ENCODE measurements at places on chromosomes 13 and 19.

- no peak for DNase-seq
Measured at GRCh38 chr19:9847087-9847671, 12.1 kb downstream of the PIN1 start.

- no peak for DNase-seq
Measured at GRCh38 chr13:74092711-74093110, 41.5 kb downstream of the KLF12 start.

GRCh38 chr13:40813667-40814454, 24.4 kb downstream of the SLC25A15 start:
- DNase-seq = no peak

DNA sequence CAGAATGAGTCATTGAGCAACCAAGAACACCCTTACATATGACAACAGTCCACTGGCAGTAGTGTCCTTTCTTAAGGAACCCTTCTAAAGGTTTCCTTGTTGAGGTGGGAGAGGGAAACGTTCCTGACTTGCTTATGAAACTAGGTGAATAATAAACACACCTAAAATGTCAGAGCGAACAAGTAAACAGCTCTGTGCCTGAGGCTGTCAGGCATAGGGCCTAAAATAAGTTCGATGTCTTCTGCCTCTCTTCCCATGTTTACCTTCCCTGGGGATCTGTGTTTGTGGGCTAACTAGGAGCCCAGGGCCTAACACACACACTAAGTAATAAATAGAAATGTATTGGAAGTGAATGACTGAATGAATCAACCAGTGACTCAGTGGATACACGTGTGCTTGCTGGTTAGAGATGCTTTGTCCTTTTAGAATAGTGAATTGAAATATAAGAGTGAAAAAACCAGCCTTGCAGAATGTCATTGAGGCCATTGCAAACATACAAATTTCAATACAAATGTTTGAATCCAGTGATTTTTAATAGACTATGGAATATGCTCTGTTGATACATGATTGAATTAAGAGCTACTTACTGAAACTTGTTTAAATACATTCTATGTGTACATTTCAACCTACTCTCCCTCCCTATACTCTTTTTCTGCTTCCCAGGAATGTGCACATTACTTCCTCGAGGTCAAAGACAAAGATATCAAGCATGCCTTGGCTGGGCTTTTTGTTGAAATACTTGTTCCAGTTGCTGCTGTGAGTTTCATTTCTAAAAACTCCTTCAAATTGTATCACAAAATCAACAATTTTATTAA, 102.9 kb downstream of the FRY start:
- DNase-seq = no peak

DNA sequence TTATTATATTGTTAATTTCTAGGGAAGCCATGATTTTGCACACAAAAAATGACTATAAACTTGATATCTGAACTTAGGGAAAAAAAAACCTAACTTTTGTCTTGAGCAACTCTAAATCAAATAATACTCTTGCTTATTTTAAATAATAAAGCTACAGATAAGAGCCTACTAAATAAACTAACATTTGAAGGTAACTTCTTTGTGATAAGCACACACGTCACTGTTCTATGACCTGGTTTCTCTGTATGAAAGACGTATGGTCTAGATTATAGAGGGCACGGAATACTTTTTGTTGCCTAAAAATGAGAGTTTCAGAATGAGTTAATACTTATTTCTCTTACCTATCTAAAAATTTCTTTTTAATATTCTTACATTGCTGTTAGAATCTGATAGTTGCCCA, 603.2 kb downstream of the DCT start:
- no peak for DNase-seq

GRCh38 chr13:39566216-39566869, 36.6 kb downstream of the LHFPL6 start:
- DNase-seq = no peak

DNA sequence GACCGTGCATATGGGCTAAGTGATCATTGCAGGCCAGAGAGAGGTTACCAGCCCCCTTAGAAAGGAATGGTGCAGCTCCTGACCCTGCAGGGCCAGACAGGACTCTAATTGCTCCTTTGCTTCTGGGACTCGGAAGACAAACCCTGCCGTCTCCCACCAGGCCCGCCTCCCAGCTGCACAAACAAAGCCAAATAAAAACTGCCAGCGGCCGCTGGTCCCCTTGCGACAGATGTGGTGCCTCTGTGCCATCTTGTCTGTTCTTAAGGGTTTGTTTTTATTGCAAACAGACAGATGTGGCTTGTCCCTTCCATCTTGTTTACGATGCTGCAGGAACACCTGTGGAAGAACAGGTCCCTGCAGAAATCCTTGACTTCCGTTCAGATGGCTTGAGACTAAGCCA, 434.4 kb upstream of the TSHZ3 start:
- DNase-seq = no peak

- DNase-seq = no peak
Measured at GRCh38 chr19:8721334-8721733, at the start of gene OR2Z1. Gene OR2Z1, plus strand, starts transcription at chr19:8721634. Its CDS starts 9,395 bp downstream, at chr19:8731029.

- no peak for DNase-seq
Measured at GRCh38 chr13:109160887-109161669, 531.7 kb downstream of the MYO16 start.

GRCh38 chr13:30692113-30692512, 43.2 kb upstream of the ALOX5AP start:
- DNase-seq = no peak

DNA sequence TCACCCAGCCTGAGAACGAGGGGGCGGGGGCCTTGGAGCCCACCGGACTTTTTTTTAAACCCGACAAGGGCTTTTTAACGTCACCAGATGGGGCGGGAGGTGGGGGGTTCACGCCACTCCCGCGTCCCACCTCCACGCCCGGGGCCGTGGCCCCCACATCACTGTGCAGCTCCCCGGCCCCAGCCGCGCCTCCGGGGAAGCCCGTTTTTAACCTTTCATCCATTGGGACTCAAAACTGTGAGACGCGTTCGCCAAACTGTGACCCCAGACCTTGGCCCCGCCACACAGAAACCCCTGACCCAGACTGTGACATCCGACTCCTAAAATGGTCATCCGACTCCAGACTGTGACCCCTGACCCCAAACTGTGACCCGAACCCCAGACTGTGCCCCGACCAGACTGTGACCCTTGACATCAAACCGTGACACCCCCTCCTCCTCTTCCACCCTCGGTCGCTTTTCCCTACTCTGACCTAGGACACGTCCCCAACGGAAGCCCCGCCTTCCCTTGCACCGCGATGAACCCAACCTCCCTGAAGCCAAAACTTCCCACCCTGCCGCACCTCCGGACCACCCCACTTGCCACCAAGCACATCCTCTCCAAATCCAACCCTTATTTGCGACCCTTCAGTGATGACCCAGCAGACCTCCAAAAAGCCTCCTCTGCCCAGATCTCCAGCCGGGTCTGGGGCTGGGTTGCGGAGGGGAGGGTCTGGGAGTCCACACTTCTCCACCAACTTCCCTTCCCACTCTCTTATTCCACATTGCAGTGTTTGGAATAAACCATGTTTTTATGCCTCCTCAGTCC, 1.5 kb upstream of the GRWD1 start:
- no peak for DNase-seq

DNA sequence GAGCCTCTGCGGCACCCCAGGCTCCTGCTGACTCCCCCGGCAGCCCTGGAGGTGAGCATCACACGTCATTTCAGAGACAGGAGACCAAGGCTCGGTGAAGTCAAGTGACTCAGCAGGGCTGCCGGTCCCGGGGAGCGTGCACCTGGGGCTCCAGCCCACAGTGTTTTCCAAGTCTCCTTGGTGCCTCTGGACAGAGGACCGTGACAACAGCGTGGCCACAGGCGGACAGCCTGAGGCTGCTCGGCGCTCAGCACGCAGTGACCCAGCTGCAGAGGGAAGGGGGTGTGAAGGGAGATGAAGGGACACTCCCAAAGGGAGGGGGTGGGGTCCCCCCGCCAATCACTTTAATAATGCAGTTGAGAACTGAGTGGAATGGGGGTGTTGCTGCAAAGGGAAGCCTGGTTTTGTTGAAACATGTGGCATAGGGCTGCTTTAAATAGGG, 17.5 kb upstream of the ASPDH start:
- no peak for DNase-seq

- DNase-seq = no peak
Measured at GRCh38 chr19:30425885-30426838, 54.0 kb downstream of the ZNF536 start.

- no peak for DNase-seq
Measured at GRCh38 chr13:52793515-52794061, 54.0 kb upstream of the CNMD start.

DNA sequence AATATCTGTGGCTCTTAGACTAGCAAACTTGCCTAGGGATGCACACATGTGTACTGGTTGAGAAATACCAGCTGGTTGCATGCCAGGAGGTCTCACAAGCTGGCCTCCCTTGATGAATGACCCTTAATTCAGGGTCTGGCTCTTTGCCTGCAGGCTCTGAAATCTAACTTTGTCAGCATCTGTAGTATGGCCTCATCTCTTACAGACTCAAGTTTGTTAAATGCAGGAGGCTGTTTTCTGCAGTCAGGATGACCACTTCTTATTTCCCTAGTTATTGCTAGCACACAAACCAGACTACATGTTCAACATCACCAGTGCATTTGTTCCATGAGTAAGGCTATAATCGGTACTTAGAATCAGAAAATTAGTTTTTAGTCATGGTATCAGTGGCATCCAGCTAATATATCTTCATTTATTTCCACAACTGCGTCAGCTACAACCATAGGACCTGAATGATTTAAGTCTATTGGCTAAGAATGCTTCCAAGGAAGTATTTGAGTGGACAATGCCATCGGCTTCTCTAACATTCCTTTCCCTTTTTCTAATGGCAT, 23.3 kb upstream of the POSTN start:
- no peak for DNase-seq

- DNase-seq = no peak
Measured at GRCh38 chr19:18049385-18049784, 37.3 kb downstream of the IL12RB1 start.

DNA sequence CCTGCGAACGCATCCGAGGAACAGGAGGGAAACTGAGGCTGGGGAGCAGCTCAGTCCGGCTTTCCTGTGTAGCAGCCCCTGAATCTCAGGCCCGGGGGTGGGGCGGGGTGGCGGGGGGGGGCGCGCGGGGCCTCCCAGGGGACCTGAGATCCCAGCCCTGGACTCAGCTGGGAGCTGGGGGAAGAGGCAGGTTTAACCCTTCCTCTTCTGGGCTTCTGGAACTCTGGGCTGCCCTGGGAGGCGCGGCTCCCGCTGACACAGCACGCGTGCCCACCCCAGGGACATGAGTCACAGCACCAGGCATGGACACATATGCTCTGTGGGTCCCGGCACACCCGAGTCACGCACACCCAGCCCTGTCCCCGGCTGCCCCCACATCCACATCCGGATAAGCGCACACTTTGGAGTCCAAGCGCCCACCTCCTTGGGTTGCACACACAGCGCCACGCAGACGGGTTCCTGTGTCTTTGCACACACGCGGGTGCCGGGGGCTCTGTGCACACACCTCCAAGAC, 3.5 kb upstream of the CIRBP start:
- peak; percentile 54 for DNase-seq

GRCh38 chr13:24074678-24075077, 85.8 kb upstream of the SPATA13 start:
- DNase-seq = no peak

- DNase-seq = no peak
Measured at GRCh38 chr19:29504454-29504853, 21.3 kb upstream of the VSTM2B start.

GRCh38 chr19:6736169-6736916, 1.0 kb downstream of the GPR108 start:
- DNase-seq = peak; percentile 34

- DNase-seq = no peak
Measured at GRCh38 chr13:110351636-110352420, 44.7 kb downstream of the COL4A2 start.

GRCh38 chr19:35545001-35545854, at the start of gene TMEM147:
Gene TMEM147, plus strand, starts transcription at chr19:35545626. Its CDS starts 114 bp downstream, at chr19:35545740.
- peak; percentile 86 for DNase-seq

- DNase-seq = no peak
Measured at GRCh38 chr19:29370276-29370675, 155.5 kb upstream of the VSTM2B start.

GRCh38 chr19:45771311-45771933, 2.4 kb upstream of the SIX5 start:
- no peak for DNase-seq

GRCh38 chr19:16586991-16587832, 15.0 kb upstream of the SLC35E1 start:
- no peak for DNase-seq

DNA sequence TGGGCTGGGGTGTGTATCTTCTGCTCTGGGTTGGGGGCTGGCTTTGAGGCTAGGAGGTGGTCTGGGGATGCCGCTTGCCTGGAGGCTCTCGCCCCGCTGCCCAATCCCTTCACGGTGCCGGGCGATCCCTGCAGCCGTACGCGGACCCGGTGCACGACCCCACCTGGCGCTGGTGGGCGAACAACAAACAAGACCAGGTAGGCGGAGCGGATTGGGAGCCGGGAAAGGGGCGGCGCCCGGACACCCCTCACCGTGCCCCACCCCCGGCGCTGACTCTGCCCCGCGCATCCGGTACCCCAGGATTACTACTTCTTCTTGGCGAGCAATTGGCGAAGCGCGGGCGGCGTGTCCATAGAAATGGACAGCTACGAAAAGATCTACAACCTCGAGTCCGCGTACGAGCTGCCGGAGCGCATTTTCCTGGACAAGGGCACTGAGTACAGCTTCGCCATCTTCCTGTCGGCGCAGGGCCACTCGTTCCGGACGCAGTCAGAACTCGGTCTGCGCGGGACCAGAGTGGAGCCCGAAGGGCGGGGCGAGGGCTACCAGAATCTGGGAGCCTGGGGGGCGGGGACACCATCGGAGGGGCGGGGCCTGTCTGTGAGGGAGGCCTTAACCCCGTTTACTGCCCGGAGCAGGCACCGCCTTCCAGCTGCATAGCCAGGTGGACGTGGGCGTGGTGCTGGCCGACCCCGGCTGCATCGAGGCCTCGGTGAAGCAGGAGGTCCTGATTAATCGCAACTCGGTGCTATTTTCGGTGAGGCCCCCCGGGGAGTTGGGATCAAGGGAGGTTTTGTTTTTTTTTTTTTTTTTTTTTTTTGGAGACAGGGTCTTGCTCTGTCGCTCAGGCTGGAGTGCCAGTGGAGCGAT, 12.1 kb upstream of the PSMD8 start:
- DNase-seq = peak; percentile 39

DNA sequence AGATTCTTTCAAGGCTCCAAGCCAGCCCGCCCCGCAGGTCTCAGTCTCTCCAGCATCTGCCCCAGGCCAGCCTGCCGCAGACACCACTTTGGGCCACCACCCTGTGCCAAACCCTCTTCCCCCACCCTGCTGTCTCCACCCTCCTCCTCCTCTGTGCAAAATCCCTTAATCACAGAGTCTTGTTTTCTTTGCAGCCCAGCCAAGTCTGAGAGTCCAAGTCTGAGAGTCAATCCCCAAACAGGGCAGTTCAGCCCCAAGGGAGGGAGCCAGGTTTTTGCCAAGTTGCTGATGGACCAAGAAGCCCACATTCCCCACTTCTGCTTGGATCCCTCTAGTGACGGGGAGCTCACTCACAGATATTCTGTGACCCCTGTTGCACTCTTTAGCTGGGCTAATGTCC, 3.1 kb downstream of the ADAMTS10 start:
- DNase-seq = no peak

GRCh38 chr13:80881942-80882445, 541.1 kb upstream of the SPRY2 start:
- DNase-seq = peak; percentile 46

All from NCI-H2081 (cell line).